Activated CD4-positive, alpha-beta T cell treated with anti-CD3 and anti-CD28 coated beads, Interleukin-2, amount 50 U/mL, for 4 hours (primary cell): ENCODE measurements at places on chromosomes 1 and 21.

DNA sequence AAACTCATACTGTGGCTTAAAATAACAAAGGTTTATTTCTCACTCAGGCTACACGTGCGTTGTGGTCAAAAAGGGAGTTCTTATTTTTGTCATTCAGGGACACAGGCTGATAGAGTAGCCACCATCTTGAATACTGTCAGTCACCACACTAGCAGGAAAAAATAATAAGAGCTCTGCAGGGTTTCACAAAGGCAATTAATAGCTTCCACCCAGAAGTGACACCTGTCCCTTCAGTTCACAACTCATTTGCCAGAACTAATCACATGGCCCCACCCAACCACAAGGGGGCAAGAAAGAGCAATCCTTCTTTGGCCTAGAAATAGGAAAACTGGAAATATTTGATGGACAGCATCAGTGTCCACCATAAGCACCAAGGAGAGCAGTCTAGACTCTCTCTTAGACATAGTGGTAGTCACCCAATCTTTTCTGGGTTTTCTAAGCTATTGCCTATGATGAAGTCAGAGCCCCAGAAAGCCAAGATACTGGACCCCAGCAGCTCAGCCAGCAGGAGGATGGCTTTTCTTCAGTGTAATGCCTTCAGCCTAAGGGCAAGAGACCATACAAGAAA, 8.2 kb downstream of the HAPLN2 start:
- no peak for DNase-seq

- DNase-seq: no peak
Measured at GRCh38 chr1:198254521-198254920, 97.7 kb downstream of the NEK7 start.

- no peak for DNase-seq
Measured at GRCh38 chr1:15966956-15967344, 9.0 kb downstream of the ZBTB17 start.

DNA sequence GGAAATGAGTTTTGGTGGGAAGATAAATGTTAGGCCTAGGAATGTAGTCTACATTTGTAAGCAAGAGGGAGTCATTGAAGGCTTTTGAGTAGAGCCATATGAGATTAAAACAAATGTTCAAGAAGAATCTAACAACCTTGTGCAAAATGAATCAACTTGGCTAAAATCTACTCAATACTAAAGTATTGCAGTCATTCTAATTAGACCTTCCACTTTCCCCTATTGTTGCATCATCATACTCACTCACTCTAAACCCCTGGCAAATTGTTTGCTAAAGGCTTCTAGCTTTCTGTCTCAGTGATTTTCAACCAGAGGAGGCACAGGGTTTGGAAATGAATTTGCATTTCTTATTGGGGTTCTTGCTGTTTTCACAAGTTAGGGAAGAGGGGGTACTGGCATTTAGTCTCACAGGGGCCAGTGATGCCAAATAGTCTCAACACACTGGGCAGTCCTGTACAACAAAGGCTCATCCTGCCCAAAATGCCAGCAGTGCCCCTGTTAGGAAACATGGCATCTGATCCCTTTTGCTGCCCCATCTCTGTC, 85.3 kb downstream of the SEC16B start:
- no peak for DNase-seq

DNA sequence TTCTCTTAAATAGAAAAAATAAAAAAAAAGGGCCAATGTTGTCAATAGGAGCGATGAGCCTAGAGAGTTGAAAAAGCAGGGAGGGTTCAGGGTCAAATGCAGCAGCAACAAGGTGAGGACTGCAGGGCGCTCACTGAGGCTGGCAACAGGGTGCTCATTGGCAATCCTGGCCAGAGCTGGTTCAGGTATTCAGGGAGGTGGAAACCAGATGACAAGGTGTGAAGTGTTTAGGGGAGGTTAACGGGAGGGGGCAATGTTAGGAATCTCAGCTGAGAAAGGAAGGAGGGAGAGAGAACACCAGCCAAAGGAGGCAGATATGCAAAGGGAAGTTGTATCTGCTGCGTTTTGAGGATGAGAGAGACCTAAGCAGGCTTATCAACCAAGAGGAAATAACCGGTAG, 129.8 kb upstream of the DAB1 start:
- DNase-seq: no peak

DNA sequence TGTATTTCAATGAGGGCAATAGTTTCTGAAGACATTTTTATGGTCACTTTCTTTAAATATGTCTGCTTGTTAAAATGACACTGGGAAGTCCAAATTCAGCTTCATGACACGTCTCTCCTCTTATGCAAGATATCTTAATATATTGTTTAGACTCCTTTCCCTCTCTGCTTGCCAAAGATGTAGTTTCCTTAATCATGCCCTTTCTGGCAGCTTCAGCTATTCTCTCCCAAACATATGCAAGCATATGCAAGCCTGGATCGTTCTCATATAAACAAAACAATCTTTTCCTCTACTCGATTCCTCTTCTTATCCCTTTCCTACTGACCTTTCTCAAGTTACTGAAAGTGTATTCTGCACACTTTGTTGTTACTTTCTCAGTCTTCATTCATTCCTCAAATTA, 372.2 kb downstream of the PTBP2 start:
- no peak for DNase-seq

DNA sequence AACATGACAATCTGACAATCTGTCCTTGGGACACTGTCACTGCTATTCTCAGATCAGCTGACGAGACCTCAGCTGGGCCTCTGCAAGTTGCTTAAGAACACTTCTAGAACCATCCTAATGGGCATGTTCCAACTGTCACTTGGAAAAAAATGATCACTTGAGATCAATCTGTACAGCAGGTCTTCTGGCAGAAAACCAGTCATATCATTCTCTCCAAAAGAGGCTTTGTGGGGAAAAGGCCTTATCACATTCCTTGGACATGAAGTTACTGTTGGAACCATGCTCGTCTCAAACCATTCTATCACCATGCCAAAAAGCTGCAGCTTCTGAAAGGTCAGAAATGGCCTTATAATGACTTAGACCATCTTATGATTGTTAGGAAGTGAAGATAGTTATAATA, 744.2 kb downstream of the USP25 start:
- no peak for DNase-seq

DNA sequence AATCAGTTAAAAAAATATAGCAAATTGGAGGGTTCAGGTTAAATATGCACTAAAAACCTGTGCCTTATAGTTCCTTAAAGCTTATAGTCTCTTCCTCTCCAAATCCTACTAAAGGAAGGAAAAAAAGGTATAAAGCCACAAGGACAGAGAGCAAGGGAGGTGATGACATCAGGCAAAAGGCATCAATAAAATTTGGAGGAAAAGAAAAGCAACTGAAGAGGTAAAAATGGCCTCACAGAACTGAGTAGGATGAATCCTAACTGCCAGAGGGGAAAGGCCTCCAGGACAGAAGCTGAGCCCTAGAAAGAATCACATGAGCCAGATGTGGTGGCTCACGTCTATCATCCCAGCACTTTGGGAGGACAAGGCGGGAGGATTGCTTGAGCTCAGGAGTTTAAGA, 8.1 kb downstream of the CCSAP start:
- no peak for DNase-seq

- DNase-seq: no peak
Measured at GRCh38 chr1:23953020-23953419, 6.6 kb upstream of the PNRC2 start.

- no peak for DNase-seq
Measured at GRCh38 chr1:228004331-228004855, 2.4 kb upstream of the WNT3A start.

DNA sequence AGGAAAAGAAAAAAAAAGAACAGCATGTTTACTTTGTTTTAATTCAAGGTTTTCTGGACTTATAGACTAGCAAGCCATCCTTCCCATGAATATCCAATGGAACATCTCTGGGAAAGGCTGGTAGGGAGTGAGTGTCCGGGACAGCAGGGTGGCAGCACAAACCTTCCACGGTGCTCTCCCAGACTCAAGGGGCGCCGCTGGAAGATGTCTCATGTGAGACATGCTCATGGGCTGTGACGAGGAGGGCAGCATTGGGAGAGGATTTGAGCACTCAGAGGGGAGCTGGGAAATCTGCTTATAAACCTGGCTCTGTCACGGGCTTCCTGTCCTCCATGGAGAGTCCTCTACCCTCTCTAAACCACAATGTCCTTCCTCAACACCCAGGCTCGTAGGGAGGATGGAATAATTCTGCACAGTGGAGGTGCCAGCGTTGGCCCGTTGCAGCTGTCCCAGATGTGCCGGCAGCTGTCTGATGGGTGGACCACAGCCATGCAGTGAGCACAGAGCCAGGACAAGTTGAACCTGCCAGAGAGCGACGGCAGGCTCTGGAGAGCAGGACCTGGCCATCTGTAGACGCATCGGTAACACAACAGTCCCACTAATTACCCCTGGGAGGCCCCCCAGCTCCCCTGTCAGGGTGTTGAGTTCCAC, 100.1 kb upstream of the IGSF21 start:
- DNase-seq: no peak

DNA sequence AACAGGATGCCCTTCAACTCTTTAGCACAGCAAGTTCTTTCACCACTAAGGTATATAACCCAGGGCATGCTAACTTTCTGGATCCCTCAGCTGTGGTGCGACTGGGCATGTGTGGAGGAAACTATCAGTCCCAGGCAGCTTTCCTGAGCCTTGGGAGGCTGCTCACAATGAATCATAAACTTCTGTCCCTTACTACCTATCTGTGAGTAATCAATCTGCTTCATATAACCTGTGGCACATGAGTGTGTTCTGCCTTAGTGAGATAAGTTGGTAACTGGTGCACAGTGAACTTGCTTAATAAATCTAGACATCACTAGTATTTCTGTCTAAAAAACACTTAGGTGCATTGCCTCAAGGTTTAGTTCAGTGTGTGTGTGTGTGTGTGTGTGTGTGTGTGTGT, 158.0 kb downstream of the GPATCH2 start:
- no peak for DNase-seq
